NCI-H2081 (cell line): ENCODE measurements at places on chromosomes 11 and 22.

DNA sequence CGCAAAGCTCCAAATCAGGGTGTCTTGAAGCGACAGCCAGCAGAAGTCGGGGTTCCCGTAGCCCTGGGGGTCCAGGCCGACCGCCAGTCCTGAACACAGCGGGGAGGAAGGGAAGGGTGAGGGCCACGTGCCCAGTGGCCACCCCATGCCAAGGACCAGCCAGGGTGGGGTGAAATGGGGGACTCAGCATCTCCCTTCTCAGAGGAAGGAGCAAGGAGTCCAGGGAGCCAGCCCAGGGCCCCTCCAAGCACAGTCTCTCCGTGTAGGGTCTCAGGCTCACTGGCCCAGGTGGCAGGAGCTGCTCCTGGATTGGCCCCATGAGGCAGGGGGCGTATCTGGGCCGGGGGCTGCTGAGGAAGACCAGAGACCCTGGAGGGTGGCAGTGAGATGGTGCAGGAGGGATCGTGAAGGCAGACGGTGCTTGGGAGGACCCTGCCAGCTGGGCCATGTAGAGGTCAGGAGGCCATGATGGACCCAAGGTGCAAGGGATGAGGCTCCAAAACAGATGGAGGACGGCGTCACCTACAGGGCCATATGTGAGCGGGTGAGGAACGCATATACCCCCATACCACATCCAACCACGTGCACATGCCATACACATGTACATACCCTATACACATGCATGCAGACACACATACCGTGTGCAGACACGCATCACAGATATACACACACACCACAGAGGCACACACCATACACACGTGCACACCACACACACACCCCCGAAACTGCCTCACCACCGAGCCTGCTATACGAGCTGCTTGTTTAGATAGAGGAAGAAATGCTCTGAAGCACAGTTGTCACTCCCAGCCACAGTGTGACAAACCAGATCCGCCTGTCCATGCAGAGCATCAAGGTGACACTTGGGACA is 34.4 kb downstream of the TRMU start:
- no peak for DNase-seq

DNA sequence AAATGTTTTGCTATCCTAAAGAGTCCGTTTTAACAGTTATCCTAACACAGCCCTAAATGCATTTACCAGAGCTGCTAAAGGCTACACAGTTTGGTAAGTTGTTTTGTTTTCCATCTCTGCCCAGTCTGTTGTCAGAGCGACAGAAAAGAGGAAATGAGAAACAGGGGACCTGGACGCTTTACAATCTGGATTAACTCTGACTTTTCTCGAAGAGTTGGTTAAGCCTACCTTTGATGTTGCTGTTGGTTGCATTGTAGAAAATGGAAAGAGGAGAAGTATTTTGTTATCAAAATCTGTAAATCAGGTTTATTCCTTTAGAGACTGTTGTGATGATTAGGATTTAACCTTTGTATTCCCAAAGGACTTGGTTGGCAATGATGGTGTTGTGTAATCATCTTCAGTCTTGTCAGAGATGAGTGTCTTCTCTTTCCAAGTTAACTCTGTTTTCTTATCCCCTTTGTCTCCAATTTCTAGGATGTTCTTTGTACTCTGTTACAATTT is 481 bp downstream of the ANGPTL5 start:
- DNase-seq: peak; percentile 57

DNA sequence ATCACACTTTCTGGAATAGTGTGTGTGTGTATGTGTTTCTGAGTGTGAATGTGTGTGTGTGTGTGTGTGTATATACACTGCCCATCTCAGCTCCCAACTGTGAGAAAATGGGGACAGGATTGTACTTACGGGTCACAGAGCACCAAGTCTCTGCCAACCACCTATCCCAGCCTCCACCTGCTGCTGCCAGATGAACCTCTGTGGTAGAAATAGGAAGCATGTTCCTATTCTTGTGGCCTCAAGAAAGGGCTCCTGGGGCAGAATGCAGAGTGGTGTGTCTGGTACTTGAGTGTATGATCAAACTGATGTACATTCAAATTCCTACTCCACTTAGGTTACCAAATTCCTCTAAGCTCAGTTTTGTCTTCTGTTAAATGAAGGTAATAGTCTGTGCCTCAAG is 14.6 kb downstream of the UBASH3B start:
- no peak for DNase-seq

GRCh38 chr22:46769191-46769675 is 6.8 kb downstream of the TBC1D22A start:
- peak; percentile 66 for DNase-seq

GRCh38 chr11:94655291-94655690 is 88.1 kb downstream of the PIWIL4 start:
- no peak for DNase-seq

GRCh38 chr11:14390669-14391068 is 31.7 kb upstream of the RRAS2 start:
- DNase-seq: no peak

- no peak for DNase-seq
Measured at GRCh38 chr22:47408409-47408808, 646.0 kb downstream of the TBC1D22A start.

DNA sequence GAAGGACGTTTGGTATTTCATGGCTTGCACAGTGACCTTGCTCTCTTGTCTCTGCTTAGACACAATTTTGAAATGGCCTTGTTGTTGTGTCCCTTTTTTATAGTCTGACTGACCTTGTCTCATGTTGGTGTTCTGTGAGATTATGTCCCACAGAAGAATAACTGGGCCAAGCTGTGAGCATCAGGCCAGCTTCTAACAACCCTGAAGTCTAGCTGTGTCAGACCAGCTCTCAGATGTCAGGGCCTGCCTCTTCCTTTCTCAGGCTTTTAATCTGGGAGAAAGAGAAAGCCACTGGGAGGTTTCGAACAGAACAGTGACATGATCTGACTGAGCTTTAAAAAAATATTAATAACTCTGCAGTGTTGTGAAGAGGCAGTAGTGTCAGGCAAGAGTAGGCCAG is 2.0 kb upstream of the UEVLD start:
- no peak for DNase-seq

DNA sequence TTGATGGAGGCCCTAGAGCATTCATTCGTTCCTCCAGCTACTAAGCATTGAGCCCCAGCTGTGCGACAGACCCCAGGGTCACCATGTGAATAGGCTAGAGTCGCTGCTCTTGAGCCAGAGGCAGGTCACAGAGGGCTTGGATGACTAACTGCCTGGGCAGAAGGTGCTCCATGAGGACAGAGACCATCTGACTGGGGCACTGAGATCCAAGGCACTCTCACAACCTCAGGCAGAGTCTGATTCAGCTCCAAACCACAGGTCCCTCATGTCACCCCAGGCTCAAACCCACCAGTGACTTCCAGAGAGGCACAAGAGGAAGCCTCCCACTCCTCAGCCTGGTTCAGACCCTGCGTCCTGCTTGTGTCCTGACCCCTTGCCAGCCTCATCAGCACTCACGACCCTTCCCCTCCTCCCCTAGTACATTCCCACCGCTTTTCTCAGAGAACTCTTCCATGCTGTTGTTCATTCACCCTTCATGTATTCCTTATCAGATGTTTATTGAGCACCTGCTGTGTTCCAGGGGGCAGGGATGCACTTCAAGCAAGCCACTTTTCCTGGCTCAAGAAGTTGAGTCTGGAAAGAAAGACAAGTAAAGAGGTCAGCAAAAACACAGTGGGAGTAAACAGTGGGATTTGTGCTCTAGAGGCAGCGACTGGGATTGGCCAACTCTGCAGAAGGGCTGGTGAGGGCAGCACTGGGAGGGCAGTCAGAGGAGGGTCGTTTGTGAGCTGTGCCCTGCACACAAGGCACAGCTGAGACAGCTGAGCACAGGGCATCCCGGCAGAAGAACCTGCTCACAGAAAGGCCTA is 9.3 kb downstream of the OAF start:
- no peak for DNase-seq

- DNase-seq: no peak
Measured at GRCh38 chr22:31046539-31047226, 34.4 kb upstream of the SMTN start.

GRCh38 chr11:841981-842369 is 354 bp downstream of the POLR2L start:
- no peak for DNase-seq

DNA sequence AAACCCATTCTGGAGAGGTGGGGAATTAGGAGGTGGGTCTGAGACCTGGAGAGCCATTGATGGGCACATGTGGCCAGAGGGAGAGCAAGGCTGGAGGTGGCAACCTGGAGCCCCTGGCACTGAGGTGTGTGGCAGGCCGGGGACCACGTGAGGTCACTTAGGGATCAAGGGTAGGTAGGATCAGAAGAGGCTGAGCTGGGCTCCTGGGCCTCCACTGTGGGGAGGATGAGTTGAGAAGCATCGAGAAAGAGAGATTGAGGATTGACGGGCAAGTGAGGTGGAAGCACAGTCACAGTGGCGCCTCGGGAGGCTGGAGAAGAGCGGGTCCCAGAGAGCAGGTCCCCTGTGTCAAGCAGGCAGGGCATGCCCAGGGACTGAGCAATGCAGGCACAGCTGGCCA is 4.1 kb downstream of the GNAZ start:
- no peak for DNase-seq

- peak; percentile 61 for DNase-seq
Measured at GRCh38 chr22:17314487-17314886, 54.8 kb upstream of the CECR2 start.

DNA sequence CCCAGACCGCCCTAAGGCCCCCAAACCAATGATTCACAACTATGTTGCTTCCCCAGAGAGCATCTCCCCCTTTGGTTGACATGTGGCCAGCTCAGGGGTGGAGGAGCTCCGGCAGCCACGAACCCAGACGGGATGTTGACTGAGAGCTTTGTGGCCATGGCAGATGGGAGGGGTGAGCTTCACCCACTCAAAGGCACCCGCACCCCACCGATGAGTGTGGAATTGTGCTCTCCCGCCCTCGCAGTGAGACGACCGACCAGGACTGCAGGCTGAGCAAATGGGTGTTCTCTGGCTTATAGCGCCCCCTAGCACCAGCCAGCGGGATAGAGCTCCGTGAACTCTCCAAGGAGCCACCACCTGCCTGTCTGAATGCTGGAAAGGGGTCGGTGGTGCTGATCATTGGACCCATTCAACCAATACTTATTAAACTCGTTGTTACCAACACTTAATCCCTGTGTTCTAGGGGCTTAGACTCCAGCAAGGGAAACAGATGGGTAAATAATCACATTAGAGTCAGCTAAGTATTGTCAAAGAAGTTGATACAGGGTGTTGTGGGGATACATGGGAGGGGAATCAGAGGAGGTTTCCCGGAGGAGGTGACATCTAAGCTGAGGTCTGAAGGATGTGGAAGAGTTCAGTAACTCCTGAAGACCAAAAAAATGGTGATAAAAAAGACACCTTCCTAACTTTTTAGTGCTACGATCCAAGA is 4.5 kb upstream of the TIMP3 start:
- DNase-seq: no peak

GRCh38 chr11:27291302-27291889 is 71.6 kb downstream of the CCDC34 start:
- peak; percentile 3 for DNase-seq

GRCh38 chr11:121487191-121487590 is 34.4 kb upstream of the SORL1-AS1 start:
- DNase-seq: no peak

DNA sequence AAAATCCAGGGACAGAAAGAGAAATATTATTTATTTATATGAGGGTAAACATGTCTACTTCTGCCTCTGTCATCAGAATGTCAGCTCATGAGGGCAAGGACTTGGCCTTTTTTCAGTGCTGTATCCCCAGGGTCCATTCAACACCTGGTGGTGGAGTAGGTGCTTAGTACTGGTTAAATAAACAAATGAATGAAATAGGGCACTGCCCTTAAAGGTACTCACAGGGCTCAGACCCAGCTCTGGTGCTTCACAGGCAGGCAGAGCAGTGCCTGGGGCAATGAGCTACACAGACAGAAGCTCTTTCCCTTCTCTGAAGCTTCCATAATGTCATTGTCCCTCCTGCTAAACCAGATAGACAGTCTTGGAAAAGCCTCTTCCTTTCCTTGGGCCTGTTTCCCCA is 30.9 kb downstream of the P4HA3 start:
- no peak for DNase-seq

DNA sequence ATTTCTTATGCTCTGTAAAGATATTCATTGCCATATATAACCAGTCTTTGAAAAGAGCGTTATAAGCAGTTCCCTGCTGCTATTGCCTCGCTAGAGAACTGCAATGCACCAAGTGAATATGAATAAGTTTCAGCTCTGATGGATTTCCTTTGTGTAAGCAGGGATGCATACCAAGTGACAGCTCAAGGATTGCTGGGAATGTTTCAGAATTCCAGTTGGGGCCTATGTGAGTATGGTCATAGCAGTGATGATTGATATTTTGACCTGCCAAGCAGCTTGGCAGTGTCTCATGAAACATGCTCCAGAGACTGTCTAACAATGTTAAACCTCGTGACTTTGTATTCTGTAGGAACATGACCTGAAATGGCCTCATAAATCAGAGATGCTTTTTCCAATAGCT is 312.6 kb downstream of the C11orf87 start:
- DNase-seq: no peak

GRCh38 chr11:44976576-44976975 is 25.9 kb upstream of the TP53I11 start:
- DNase-seq: no peak

DNA sequence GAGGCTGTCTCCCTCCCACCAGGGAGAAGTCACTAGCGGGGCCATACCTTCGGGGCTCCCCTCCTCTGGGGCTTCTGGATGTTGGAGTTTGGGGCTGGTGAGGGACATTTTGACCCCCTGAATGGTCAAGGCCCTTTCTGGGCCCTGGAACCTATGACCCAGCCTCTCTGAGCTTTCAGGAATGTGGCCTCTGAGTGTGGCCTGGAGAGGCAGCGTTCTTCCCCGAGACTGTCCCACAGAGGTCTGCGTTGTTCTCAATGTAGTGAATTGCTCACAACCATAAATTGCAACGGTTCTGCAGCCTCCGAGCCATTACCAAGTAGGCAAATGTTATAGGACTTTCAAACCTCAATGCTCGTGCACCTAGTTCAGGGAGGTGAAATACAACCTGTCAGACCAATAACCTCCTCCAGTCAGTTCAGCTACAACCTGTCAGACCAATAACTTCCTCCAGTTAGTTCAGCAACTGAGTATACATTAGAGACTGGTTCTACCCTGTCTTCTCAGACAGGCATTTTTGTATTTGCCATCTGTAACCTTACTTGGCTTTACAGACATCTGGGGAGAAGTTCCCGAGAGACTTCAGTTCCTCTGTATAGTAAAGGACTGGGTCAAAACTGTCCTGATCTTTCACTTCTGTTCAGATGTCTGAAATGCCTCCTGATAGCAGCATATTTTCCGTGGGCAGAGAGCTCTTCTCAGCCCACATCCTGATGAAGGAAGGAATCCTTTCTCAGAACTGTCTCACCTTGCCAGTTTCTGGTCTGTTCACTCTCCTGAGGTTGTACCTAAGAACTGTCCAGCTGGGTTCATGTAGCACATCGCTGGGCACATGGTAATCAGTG is 34.2 kb downstream of the MICAL2 start:
- no peak for DNase-seq

GRCh38 chr11:60919956-60920355 is 4.3 kb upstream of the TMEM132A start:
- DNase-seq: no peak
